ENCODE measurements at places on chromosomes 5 and 9. TPM values are rescaled to one million over a fixed set of nuclear protein-coding genes. Genes with fewer than 3 reads are reported as not detected.

DNA sequence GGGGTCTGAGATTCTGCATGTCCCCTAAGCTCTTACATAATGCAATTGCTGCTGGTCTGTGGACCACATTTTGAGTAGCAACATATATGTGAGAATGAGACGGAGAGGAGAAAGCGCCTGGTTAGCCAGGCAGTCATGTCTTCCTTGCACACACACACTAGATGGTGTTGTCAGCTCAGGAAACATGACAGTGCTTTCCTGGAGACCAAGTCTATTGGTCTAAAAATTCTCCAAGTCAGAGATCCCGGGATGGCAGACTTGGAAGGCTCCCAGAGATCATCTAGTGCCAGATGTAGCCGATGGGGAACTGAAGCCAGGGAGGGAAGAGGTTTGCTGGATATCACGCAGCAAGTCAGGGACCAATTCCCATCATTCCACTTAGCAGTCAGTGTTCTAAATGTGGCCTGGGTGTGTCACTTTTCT, 53.4 kb downstream of the GALNT12 start:
- no peaks in the 10 kb centered on the region for H3K36me3 ChIP-seq
- peak overlapping the region; percentile 79 for H3K27ac ChIP-seq
- DNase-seq = peak; percentile 78
- peaks cover 7% of the 10 kb centered on the region for H3K4me1 ChIP-seq
- H3K4me3 ChIP-seq = no peak overlapping the region
- no peaks in the 10 kb centered on the region for H3K27me3 ChIP-seq

DNA sequence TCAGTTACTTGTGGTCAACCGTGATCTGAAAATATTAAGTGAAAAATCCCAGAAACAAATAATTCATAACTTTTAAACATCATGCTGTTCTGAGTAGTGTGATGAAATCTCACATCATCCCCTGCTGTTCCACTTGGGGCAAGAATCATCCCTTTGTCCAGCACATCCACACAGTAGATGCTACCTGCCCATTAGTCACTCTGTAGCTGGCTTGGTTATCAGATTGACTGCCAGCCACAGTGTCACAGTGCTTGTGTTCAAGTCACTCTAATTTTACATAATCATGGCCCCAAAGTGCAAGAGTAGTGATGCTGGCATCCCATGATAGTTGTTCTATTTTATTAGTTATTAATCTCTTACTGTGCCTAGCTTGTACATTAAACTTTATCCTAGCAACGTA, 39.1 kb upstream of the CER1 start:
- no peaks in the 10 kb centered on the region for H3K27me3 ChIP-seq
- no peak overlapping the region for H3K4me3 ChIP-seq
- H3K4me1 ChIP-seq = peaks cover 6% of the 10 kb centered on the region
- no peak overlapping the region for H3K27ac ChIP-seq
- DNase-seq = peak; percentile 5

- no peak overlapping the region for H3K27ac ChIP-seq
- no peak overlapping the region for H3K4me3 ChIP-seq
- no peak for DNase-seq
- H3K36me3 ChIP-seq = no peaks in the 10 kb centered on the region
Observed at GRCh38 chr5:93163010-93163663, 417.9 kb downstream of the NR2F1-AS1 start.

- no peak overlapping the region for H3K27ac ChIP-seq
- no peaks in the 10 kb centered on the region for H3K36me3 ChIP-seq
- H3K27me3 ChIP-seq = no peaks in the 10 kb centered on the region
- no peak overlapping the region for H3K4me3 ChIP-seq
Observed at GRCh38 chr9:122518226-122518625, 715 bp upstream of the OR1J4 start.

GRCh38 chr9:99211746-99212145, 10.0 kb downstream of the ALG2 start:
- H3K4me3 ChIP-seq = no peak overlapping the region
- no peak for DNase-seq
- H3K36me3 ChIP-seq = no peaks in the 10 kb centered on the region
- H3K27ac ChIP-seq = no peak overlapping the region

DNA sequence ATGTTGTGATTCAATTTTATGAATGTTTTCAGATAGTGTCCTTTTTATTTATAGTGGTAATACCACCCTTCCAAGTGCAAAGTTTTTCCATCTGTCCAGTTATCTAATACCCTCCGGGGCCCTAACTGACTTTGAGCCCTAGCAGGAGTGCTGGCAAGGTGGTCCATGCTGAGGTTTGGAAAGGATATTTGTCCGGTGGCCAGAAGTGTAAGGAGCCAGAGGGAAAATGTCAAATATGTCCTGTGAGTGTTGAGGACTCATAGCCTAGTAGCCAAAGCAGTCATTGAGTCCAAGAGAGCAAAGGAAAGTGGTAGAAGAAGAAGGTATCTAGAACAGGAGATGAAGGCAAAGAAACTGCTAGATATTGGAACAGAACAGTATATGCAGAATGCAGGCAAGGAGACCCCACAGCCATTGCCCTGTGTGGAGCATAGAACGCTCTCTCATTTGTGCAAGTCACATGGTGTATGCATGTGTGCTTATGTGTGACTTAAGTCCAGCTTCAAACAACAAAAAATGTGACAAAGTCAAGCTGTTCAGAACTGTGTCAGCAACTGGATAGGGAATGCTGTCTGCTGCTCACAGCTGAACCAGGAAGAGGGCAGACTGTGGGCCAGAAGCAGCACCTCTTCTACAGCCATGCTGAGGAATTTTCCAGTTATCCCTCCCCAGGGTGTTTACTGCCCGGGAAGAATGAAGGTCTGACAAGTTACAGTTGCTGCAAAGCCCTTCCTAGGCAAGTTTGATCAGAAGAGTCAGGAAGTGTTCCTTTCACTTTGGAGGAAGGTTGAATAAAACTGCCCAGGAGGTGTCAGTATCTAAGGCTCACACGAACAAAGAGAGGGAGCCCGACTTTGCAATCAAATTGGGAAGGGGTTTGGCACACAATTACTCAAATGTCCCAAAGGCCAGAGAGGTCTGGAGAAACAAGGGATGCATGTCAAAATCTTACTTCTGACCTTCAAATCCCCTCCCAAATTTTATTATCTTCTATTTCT, 463.3 kb upstream of the DMAC1 start:
- no peaks in the 10 kb centered on the region for H3K36me3 ChIP-seq
- H3K4me1 ChIP-seq = no peaks in the 10 kb centered on the region
- H3K27ac ChIP-seq = peak overlapping the region; percentile 15
- DNase-seq = peak; percentile 11
- H3K4me3 ChIP-seq = no peak overlapping the region

- no peaks in the 10 kb centered on the region for H3K27me3 ChIP-seq
- DNase-seq = peak; percentile 40
- H3K4me3 ChIP-seq = no peak overlapping the region
- peak overlapping the region; percentile 89 for H3K27ac ChIP-seq
Observed at GRCh38 chr9:101445353-101446029, 9.9 kb upstream of the ALDOB start.

DNA sequence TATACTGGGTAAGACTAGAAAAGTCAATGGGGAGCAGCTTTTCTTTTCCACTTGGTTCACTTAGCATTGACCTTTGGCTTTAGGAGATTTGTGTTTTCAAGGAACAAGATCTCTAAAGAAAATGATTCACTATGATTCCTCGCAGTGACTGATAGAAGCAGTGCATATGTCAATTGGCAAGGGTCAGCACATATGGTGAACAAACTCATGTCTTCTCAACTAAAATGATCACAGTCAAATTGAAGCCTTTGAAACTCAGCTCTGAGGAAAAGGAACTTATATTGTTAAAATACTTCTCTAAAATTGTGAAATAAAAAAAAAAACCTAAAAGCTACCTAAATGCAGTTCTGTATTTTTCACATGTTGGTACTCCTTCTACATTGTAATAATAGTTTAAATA, 43.2 kb upstream of the IL7R start:
- no peaks in the 10 kb centered on the region for H3K27me3 ChIP-seq
- no peak for DNase-seq
- no peak overlapping the region for H3K4me3 ChIP-seq
- H3K27ac ChIP-seq = no peak overlapping the region

DNA sequence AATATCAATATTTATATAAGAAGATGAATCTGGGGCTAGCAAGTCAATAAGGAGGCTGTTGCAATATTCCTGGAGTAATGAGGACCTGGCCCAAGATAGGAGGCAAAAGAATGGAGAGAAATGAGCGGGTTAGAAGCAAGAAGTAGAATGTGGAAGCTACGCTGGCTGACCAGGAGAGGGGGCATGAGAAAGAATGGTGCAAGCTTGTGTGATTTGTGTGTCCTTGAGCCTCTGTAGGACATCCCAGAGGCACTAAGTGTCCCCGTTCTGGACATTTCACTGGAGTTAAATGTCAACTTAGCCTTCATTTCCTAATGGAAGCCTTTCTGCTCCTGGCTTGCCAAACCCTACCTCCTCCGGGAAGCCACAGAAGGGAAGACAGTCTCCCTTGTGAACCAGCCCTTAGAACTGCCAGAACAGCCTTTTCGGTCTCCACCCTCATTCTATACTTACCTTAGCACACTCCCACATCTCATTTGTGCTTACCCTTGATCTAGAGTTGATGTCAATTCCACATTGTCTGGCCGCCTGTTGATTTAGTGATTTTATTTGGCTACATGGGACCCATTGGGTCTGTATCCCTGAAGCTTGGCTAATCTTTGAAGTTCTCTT, 6.7 kb upstream of the PDE6A start:
- no peaks in the 10 kb centered on the region for H3K4me1 ChIP-seq
- H3K4me3 ChIP-seq = no peak overlapping the region
- DNase-seq = no peak
- H3K27ac ChIP-seq = no peak overlapping the region
- H3K27me3 ChIP-seq = no peaks in the 10 kb centered on the region

GRCh38 chr5:10989577-10990263, 228.7 kb upstream of the DAP start:
- no peaks in the 10 kb centered on the region for H3K36me3 ChIP-seq
- H3K27ac ChIP-seq = no peak overlapping the region
- no peaks in the 10 kb centered on the region for H3K4me1 ChIP-seq
- no peak for DNase-seq
- H3K27me3 ChIP-seq = no peaks in the 10 kb centered on the region

DNA sequence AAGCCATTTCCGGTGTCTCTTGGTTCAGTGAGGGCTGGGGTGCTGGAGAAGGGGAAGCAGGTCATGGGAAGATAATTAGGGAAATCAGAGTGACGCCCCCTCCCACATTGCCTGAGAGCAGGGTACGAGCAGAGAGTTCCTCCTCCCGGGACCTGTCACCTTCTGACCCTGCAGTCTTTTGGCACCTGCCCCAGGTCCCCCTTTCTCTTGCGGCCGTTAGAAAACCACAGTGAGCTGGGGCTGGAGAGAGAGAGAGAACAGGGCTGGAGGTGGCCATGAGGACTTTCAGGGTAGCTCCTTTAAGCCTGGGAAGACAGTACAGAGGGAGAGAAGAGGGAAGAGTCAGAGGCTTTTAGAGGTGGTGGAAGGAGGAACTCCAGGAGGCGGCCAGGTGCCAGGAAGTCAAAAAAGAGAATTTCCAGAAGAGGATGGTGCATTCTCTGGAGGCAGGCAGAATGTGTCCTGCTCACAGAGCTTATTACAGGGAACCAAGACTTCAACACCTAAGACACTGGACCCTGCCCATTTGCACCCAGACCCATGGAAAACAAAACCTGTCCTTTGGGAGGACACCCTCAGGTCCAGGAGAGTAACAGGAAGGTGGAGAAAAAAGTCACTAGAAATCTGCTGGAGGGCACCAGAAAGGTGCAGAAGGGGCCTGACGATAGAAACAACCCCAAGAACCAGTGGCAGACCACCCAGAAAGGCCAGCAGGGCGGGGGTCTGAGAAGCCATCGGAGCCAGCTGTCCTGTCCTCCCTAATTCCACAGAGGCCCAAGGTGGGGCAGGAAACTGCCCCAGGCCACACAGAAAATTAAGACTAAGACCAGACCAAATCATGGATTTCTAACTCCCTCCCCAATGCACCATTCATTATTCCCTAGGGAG, 6.5 kb upstream of the ACSL6 start:
- DNase-seq = no peak
- H3K27me3 ChIP-seq = peaks cover 56% of the 10 kb centered on the region
- no peaks in the 10 kb centered on the region for H3K4me1 ChIP-seq
- H3K36me3 ChIP-seq = no peaks in the 10 kb centered on the region

GRCh38 chr9:129610473-129611306, 10.2 kb downstream of the C9orf50 start:
- peak; percentile 91 for DNase-seq
- no peaks in the 10 kb centered on the region for H3K36me3 ChIP-seq
- H3K4me3 ChIP-seq = peak overlapping the region; percentile 99
- H3K27ac ChIP-seq = peak overlapping the region; percentile 87
- H3K4me1 ChIP-seq = peaks cover 29% of the 10 kb centered on the region

GRCh38 chr5:41559184-41559583, 48.8 kb upstream of the PLCXD3 start:
- no peak overlapping the region for H3K27ac ChIP-seq
- no peaks in the 10 kb centered on the region for H3K36me3 ChIP-seq
- H3K27me3 ChIP-seq = no peaks in the 10 kb centered on the region
- DNase-seq = no peak
- no peak overlapping the region for H3K4me3 ChIP-seq
- no peaks in the 10 kb centered on the region for H3K4me1 ChIP-seq

- H3K4me1 ChIP-seq = no peaks in the 10 kb centered on the region
- no peak overlapping the region for H3K27ac ChIP-seq
- no peak for DNase-seq
- peaks cover 13% of the 10 kb centered on the region for H3K27me3 ChIP-seq
- no peak overlapping the region for H3K4me3 ChIP-seq
Observed at GRCh38 chr5:174320051-174320450, 274.5 kb downstream of the NSG2 start.

- no peak overlapping the region for H3K27ac ChIP-seq
- H3K27me3 ChIP-seq = no peaks in the 10 kb centered on the region
- H3K4me3 ChIP-seq = no peak overlapping the region
- H3K4me1 ChIP-seq = no peaks in the 10 kb centered on the region
- no peaks in the 10 kb centered on the region for H3K36me3 ChIP-seq
Observed at GRCh38 chr5:131396015-131396414, 132.2 kb downstream of the CDC42SE2 start.

GRCh38 chr9:93232388-93232960, 48.5 kb downstream of the WNK2 start:
- H3K4me1 ChIP-seq = peaks cover 5% of the 10 kb centered on the region
- no peak overlapping the region for H3K4me3 ChIP-seq
- no peaks in the 10 kb centered on the region for H3K27me3 ChIP-seq
- H3K36me3 ChIP-seq = no peaks in the 10 kb centered on the region
- DNase-seq = no peak

Gene SPINK14
- total RNA-seq = not detected

Gene PDZD2
- total RNA-seq = 4.0 TPM

Gene PKD2L2
- total RNA-seq = not detected

Gene PCDHGA10
- total RNA-seq = 4.5 TPM

Gene MARVELD2
- total RNA-seq = 43.5 TPM

Gene ANKRD33B
- total RNA-seq = 2.3 TPM

Gene CLINT1
- total RNA-seq = 107 TPM

Gene SCGB3A1
- total RNA-seq = not detected

All from hepatocyte (in vitro differentiated cells).